ENCODE measurements at places on chromosomes 6 and 20. TPM values are rescaled to one million over a fixed set of nuclear protein-coding genes. Genes with fewer than 3 reads are reported as not detected.

DNA sequence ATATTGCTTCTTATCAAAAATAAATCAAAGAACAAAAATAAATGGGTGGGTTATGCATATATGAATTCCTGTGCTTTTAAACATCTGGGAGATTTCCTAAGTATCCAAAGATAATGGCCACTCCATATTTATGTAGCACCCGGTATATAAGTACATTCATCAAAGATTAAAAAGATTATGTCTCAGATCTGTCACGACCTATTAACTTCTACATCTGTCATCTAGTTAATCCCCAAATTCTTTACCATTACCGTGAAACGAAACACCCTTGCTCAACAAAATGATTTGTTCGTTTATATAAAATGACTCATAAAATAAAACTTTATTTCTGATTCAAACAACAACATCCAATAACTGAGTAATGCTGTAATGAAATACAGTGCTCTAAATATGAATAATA, 64.8 kb upstream of the FOXQ1 start:
- H3K27me3 ChIP-seq = no peaks in the 10 kb centered on the region
- no peaks in the 10 kb centered on the region for H3K36me3 ChIP-seq
- no peak overlapping the region for H3K27ac ChIP-seq
- H3K4me1 ChIP-seq = no peaks in the 10 kb centered on the region

DNA sequence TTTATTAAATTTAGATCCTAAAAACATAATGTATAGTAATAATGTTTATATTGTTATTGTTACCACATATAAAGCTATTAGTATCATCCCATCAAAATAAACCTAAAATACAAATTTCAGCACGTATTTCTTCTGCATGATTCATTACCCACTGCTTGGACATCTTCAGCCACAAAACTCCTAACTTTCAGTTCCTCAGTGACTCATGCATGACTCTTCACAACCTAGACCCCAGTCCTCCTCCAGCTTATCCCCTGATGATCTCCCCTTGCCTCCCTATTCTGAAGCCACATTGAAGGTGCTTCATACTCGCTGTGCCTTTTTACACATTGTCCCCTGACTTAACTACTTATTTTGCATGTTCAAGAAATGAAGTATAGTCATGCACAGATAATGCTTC, 11.2 kb upstream of the GPRC6A start:
- H3K27ac ChIP-seq = no peak overlapping the region
- no peaks in the 10 kb centered on the region for H3K36me3 ChIP-seq
- no peak for DNase-seq
- H3K27me3 ChIP-seq = no peaks in the 10 kb centered on the region
- H3K4me3 ChIP-seq = no peak overlapping the region

EDN3 gene
- 0.15 TPM for polyA plus RNA-seq

MYH7B gene
- 0.32 TPM for polyA plus RNA-seq

TMC2 gene
- not detected for polyA plus RNA-seq
